GM12878 (cell line): ENCODE measurements at places on chromosomes 1 and 21. TPM values are rescaled to one million over a fixed set of nuclear protein-coding genes. Genes with fewer than 3 reads are reported as not detected.

Gene SH3BGR
- 2.9 and 3.5 TPM in 2 replicates for polyA plus RNA-seq

Gene ZFYVE9
- polyA plus RNA-seq = 1.2 TPM in 2 replicates

- H3K36me3 ChIP-seq = no peaks in the 10 kb centered on the region
- no peak overlapping the region for H3K27ac ChIP-seq
- no peaks in the 10 kb centered on the region for H3K27me3 ChIP-seq
- no peak overlapping the region for H3K4me3 ChIP-seq
Observed at GRCh38 chr1:52674497-52675384, 23.4 kb downstream of the COA7 start.

DNA sequence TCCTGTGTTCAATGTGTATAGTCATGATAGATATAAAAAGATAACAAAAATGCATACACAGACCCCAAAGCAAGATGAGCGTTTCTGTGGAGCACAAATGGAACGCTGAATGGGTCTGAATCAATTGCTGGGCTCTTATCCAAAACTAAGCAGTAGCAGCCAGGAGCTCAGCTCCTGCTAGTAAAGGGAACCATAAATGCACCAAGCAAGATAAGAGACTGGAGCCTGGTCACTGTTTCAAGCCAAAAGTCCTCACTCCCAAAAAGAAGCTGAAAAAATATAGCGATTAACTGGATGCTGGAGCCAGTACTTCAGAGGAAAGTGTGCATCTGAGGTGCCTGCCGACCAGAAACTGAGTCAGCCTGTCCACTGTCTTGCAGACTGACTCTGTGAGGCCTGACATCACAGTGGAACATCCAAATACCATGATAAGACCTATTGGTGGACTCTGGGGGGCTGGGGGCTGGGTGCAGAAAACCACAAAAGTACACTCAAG lies 68.9 kb downstream of the LRRC8C start:
- H3K27ac ChIP-seq = no peak overlapping the region
- DNase-seq = no peak
- H3K4me3 ChIP-seq = no peak overlapping the region

DNA sequence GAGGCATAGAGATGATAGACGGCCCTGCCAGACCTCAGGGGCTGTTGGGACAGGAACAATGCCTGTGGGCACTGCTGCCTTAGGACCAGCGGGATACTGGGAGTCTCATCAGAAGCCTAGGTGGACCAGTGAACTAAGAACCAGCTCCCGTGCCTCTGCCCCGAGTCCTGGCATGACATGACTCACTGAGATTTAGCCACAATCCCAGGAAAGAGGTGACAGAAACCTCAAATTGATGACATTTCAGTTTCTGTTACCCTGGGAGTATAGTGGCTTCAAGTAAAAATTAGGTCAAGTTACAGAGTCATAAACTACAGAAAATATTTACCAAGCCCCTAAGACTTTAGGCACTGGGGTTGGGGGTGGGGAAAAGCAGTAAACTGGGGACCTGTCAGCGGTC lies 74.6 kb upstream of the GADD45A start:
- no peak overlapping the region for H3K27ac ChIP-seq
- no peak for DNase-seq
- H3K27me3 ChIP-seq = no peaks in the 10 kb centered on the region
- H3K4me3 ChIP-seq = no peak overlapping the region
- no peaks in the 10 kb centered on the region for H3K36me3 ChIP-seq

Gene MEGF6
- not detected in 2 replicates for polyA plus RNA-seq

- no peak overlapping the region for H3K4me3 ChIP-seq
- H3K27ac ChIP-seq = no peak overlapping the region
- H3K4me1 ChIP-seq = no peaks in the 10 kb centered on the region
Observed at GRCh38 chr1:82542766-82543165, 742.0 kb downstream of the ADGRL2 start.

Gene ETS2
- polyA plus RNA-seq = 3.8 and 4.3 TPM in 2 replicates

Gene ANKRD45
- polyA plus RNA-seq = 0.09 TPM in 1 of 2 replicates, not detected in the other

Gene SLC9C2
- polyA plus RNA-seq = not detected in 2 replicates

DNA sequence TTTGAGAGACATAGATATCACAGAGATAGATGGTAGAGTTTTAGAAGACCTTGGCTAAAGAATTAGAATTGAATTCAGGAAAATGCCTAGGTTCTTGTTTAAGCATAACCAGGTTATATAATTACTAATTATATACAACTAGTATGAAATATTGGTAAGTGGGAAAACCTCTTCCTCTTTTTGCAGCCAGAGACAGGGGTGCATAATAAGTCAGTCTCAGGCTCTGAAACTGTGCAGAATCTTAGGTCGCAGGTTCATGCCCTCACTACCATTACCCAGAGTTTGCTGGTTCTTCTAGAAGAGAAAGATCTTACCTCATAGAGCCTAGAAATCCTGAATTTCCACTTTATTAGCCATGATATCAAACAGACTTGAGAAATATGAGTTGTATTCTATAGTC lies 183.3 kb downstream of the NEK7 start:
- no peaks in the 10 kb centered on the region for H3K27me3 ChIP-seq
- H3K27ac ChIP-seq = no peak overlapping the region
- no peaks in the 10 kb centered on the region for H3K4me1 ChIP-seq
- DNase-seq = no peak
- H3K4me3 ChIP-seq = no peak overlapping the region
- no peaks in the 10 kb centered on the region for H3K36me3 ChIP-seq
